ENCODE measurements at places on chromosomes 6 and 20.

- DNase-seq: no peak
Observed at GRCh38 chr6:129684323-129684884, 25.6 kb downstream of the ARHGAP18 start.

DNA sequence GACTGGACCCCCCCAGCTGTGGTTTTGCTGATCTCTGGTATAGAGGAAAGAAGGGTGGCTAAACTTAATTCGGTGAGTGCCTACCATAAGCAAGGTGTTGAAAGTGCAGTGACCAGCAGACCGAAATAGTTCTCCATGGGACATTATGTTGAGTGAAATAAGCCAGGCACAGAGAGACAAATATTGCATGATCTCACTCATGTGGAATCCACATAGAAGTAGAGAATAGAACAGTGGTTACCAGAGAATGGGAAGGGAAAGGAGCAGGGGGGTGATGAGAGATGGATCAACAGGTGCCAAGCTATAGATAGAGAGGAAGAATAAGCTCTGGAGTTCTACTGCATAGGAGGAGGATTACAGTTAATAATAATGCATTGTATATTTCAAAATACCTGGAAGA, 9.7 kb upstream of the GCNT2 start:
- DNase-seq: no peak

- DNase-seq: no peak
Observed at GRCh38 chr6:142804490-142804889, 140.5 kb downstream of the HIVEP2 start.

GRCh38 chr6:117266257-117267053, 1.1 kb downstream of the VGLL2 start:
- DNase-seq: no peak

- DNase-seq: no peak
Observed at GRCh38 chr6:145743332-145743731, 8.0 kb upstream of the EPM2A start.

DNA sequence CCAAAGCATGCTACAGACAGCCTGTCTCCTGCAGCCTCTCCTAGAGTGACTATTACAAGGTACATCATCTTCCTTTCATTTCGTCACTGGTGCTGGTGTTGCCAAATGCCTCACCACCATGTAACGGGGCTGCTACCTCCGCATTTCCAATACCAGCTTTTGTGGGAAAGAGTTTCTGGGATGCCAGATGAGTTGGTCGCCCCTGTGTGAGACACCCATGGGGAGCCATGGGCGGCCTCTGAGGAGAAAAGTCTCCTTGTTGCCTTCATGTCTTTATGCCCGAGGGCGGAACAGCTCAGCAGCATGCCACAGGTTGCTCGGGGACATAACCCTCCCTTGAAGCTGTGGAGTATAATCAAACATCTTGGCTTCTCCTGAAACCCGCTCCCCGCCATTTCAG, 169.6 kb downstream of the THBS2 start:
- no peak for DNase-seq

GRCh38 chr6:31065556-31065955, 46.8 kb downstream of the C6orf15 start:
- no peak for DNase-seq

GRCh38 chr6:63597141-63598048, 25.1 kb downstream of the LOC128125822 start:
- DNase-seq: no peak

- DNase-seq: no peak
Observed at GRCh38 chr20:5662769-5663168, 87.4 kb upstream of the SHLD1 start.

GRCh38 chr20:13342469-13343242, 121.6 kb downstream of the ISM1 start:
- no peak for DNase-seq

GRCh38 chr20:34337982-34338726, 24.9 kb upstream of the ITCH start:
- no peak for DNase-seq

GRCh38 chr6:20700375-20700774, 166.1 kb downstream of the CDKAL1 start:
- DNase-seq: no peak

DNA sequence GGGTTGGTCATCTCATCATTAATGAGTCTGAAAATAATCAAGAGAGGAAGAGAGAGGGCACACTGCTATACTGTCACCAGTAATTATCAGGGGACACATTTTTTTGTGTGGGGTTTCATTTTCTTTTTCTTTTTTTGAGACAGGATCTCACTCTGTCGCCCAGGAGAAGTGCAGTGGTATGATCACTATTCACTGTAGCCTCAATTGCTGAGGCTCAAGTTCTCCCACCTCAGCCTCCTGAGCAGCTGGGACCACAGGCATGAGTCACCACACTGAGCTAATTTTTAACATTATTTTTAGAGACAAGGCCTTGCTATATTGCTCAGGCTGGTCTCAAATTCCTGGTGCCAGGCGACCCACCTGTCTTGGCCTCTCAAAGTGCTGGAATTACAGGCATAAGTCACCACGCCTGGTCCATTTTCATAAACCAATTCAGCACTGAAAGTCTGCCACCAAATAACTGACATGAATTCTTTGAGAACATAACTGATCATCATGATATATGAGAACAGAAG, 43.3 kb downstream of the EPHA7 start:
- DNase-seq: no peak

- no peak for DNase-seq
Observed at GRCh38 chr6:3183066-3183465, 25.7 kb upstream of the TUBB2A start.

GRCh38 chr6:120230008-120230407, 880.4 kb upstream of the MAN1A1 start:
- DNase-seq: no peak

- DNase-seq: no peak
Observed at GRCh38 chr6:147666255-147666654, 157.8 kb downstream of the SAMD5 start.

GRCh38 chr20:4135385-4136077, 120.2 kb upstream of the RNF24 start:
- DNase-seq: no peak

DNA sequence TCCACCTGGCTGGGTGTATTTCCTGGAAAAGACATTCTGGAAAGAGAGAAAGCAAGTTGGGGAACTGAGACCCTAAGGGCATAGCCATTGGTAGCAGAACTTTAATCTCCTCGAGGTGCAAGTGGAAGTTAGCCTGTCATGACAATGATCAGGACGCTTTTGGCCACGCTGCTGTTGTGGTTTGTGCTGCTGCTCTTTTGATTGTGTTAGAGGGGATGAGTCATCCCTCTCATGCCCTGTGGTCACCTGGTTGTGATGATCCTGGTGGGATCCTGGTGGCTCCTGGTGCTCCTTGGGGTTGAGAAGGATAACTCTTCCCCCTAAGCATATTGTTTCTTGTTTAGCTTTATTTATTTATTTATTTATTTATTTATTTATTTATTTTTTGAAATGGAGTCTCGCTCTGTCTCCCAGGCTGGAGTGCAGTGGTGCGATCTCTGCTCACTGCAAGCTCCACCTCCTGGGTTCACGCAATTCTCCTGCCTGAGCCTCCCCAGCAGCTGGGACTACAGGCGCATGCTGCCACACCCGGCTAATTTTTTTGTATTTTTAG, 350.3 kb downstream of the KIF16B start:
- DNase-seq: no peak

GRCh38 chr6:72738091-72738490, 116.2 kb downstream of the KCNQ5 start:
- DNase-seq: no peak

DNA sequence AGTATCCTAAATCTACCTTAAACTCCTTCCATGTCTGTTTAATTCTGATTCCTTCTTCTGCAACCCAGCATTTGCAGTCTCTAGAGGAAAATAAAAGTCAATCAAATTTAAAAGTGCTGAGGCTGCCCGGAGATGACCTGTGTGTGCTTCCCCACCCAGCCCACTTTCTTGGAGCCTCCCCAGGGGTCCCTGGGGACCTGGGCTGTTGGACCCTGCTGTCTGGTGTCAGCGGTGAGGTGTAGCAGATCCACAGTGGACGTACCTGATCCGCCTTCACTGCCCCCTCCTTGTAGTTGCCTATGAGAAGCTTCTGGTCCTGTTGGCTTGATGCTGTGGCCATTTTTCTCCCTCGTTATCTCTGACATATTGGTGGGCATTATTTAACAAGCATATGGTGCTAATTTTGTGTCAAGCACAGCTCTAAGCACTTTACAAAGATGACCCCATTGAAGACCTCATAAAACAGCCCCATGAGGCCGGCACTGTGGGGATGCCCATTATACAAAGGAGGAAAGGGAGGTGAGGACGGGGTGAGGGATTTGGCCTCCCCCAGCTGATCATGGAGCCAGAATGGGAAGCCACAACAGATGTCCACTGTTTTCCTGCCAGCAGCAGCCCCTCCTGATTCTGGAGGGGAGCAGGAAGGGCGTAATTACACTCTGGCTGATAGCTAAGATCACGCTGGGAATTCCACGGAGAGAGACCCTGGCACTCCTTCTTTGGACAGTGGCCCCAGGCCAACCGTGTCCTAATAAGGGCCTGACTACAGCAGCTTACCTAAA, 628.2 kb downstream of the CDH26 start:
- DNase-seq: no peak

DNA sequence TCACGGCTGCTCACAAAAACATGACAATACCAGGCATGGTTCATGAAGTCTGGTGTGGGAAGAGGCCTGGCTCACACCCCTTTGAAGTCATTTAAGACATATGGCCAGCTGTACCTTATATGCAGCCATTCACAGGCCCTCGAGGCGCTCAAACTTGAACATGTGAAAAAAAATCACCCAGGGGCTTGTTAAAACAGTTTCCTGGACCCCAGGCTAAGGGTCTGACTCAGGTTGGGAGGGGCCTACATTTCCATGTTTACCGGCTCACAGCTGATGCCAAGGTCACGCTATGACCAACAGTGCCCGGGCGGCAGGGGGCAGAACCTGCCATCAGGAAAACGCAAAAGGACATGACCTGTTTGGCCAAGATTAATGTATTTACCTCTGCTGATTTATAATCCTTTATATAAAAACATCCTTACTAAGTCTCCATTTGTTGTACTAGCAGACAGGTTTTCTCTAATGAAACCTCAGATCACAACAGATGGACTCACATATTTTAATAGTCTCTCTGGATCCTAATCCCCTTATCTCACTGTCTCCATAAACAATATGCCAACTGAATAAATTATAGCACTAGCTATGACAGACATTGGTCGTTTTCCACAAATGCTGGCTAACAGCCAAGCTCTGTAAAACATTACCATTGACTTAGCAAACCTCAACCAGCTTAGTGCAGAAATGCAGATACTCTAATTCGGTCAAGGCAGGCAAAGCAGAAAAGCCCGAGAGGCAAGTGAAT, 19.9 kb downstream of the EZR start:
- DNase-seq: no peak

DNA sequence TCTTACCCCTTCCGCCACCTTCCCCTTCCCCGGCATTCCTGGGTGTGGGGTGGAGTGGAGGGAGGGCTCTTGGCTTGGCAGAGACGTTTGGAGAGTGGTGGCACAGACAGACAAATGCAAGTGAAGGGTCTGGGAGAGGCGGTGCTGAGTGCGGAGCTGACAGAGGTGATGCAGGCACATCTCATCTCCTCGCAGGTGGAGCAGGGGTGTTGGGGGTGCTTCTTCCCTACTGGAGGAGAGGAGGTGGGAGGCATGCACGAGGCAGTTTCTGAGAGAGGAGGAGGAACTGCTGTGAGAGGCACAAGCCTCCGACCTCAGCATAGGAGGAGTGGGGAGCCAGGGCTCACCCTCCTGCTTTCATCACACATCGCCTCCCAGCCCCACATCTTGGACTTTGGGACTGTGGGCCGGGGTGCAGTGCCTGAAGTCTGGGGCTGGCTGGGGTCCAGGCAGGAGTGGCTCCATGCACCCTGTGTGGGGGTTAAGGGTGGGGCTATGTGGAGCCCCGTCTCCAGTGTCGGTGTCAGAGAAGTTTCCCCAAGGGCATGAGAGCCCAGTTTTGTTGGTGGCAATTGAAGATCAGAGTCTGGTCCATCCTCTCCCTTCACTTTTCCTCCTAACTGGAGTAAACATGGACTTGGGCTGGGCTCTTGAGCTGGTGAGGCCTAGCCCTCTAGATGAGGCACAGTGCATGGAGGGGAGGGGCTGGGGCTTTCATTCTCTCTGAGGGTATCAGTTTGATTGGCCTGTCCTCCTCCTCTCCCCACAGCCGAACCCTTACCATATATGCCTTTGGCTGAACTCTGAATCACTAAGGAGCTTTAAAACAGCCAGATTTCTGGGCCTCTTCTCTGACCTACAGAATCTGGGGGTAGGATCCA, 20.2 kb upstream of the SLC22A7 start:
- no peak for DNase-seq

GRCh38 chr6:47111685-47112084, 69.6 kb upstream of the ADGRF1 start:
- no peak for DNase-seq

- DNase-seq: no peak
Observed at GRCh38 chr6:37187321-37188022, 17.5 kb downstream of the PIM1 start.

DNA sequence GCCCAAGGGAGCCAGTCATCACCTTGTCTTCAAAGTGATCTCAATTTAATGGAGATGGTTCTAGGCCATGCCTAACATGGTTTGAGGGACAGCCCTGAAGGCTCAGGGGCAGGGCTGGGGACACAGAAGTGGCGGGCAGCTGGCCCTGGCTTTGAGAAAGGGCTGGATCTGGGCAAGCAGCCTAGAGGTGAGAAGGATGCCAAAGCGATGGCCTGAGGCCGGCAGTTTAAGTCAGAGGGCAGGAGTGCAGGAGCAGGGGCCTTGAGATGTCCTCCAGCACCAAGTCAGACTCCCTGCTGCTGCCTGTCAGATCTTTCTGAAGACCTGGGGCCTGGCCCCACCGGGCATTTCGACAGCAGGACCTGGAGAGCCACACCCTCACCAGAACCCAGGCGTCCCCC, 28.4 kb upstream of the APMAP start:
- no peak for DNase-seq

- no peak for DNase-seq
Observed at GRCh38 chr6:169205176-169206160, 48.2 kb downstream of the THBS2 start.

- DNase-seq: no peak
Observed at GRCh38 chr6:129647044-129647443, 62.9 kb downstream of the ARHGAP18 start.
